ENCODE measurements at places on chromosomes 7 and 10.

- no peak for DNase-seq
Measured at GRCh38 chr10:19592276-19592675, 224.0 kb upstream of the PLXDC2 start.

- DNase-seq, result no peak
Measured at GRCh38 chr10:114473776-114474175, 69.5 kb upstream of the AFAP1L2 start.

DNA sequence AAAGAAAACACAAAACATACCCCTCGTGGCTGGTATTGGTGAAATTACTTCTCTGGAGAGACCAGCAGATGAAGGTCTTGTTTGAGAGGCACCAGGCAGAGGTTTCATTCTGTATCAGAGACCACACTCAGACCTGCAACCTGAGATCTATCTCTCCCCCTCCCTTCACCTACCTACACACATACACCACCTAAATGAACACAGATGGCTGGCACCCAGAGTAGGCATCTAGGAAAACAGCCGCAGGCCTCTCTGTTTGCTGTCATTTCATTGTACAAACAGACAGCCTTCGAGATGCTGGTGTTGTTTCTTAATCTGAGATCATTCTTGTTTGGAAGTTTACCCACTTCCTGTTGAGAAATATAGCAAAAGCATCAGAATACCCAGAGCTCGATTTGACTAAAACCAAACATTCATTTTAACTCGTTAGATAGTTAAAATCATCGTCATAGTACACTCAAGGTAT lies 173.9 kb upstream of the SLC25A13 start:
- no peak for DNase-seq

DNA sequence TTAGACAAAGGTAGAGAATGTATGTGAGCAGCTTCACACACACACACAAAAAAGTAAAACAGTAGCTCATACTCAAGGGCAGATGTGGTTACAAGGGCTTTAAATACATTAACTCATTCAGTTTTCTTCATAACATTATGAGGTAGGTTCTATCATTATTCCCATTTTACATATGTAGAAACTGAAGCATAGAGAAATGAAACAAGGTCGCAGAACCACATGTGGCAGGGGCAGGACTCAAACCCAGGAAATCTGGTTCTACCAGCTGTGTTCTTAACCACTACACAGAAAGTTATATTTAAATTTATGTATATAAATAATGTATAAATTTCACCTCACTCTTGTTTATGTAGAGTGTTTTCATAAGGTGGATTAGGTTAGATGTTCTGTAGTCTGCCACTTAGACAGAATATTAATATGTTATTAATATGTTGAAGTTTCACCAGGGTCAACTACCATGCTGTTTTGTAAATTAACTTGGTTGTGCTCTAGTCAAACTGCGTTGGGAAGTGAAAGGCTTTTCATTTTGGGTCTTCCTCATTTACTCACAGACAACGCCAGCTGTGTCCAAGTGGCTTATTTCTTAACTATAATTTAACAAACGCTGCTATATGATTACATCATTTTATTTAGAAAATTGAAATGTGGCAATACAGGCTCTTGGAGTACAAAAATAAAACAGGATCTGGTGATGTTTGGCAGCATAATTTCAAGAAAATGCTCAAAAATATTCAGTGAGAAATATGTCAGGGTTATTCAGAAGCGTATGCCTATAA lies 138.4 kb downstream of the MDFIC start:
- DNase-seq, result no peak

DNA sequence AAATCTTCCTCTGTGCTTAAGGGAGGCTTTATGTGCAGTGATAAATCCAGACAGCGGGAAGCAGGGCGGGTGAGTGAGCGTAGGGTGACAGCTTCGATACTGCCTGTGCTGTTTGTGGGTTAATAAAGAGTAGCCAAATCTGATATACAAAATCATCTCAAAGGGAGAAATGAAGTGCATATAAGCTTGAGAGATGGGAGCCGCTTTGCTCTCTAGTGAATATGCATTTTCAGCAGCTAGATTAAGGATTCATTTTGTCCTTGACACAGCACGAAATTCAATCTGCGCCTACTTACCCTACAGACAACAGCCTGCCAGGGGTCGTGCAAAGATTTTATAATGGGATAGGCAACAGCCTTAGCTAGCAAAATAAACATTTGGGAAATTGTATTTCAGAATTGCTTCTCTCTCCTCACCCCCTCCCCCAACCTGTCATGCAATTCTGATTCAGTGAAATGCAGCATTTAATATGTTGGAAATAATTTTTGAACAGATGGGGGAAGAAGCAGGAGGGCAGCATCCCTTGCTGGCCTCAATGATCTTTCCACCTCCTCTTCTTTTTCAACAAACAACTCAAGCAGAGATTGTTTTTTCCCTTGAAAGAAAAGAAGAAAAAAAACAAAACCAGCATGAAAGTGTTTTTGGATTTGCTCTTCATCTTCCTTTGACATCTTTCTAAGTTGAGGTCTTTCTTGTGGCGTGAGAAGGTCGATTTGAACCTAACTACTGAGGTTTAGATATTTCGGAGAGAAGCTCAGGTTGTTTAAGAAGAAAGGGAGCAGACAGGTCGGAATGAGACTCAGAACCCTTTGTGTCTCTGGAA lies 117.9 kb downstream of the AOAH start:
- DNase-seq, result no peak

DNA sequence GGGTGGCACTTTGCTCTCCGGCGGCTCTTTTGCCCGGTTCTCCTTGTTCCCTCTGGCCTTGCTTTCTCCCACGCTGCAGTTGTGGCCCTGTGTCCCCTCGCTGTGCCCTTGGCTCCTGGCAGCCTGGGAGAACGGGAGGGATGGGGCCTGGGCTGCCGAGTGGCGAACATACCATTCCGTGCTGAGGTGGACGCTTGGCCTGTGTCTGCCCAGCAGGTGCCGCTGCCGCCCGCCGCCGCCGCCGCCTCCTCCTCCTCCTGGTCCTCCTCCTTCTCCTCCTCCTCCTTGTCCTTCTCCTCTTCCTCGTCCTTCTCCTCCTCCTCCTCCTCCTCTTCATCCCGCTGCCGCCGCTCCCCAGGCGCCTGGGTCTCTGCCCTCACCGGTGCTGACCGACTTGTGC lies 36.0 kb downstream of the AGAP3 start:
- no peak for DNase-seq

- no peak for DNase-seq
Measured at GRCh38 chr7:93178213-93178612, 30.0 kb upstream of the SAMD9L start.

DNA sequence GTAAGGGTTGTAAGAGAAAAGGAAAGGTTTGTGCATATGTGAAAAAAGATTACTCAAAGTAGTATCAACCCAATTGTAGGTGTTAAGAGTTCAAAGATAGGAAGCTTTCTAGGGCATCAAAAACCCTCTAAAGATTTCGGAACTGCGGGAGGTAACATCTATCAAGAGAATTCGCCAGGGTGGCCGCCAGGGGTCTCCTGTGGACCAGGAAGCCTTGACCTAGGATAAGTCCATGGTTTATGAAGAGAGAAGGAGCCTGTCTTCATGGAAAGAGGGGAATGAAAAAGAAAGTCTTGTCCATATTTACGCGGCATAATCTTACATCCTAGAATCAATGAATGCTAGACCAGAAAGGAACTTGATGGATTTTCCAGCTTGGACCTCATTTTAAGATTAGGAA lies 140.7 kb upstream of the CALCR start:
- DNase-seq, result no peak

- DNase-seq, result no peak
Measured at GRCh38 chr10:13882119-13882711, 295.4 kb downstream of the PRPF18 start.

DNA sequence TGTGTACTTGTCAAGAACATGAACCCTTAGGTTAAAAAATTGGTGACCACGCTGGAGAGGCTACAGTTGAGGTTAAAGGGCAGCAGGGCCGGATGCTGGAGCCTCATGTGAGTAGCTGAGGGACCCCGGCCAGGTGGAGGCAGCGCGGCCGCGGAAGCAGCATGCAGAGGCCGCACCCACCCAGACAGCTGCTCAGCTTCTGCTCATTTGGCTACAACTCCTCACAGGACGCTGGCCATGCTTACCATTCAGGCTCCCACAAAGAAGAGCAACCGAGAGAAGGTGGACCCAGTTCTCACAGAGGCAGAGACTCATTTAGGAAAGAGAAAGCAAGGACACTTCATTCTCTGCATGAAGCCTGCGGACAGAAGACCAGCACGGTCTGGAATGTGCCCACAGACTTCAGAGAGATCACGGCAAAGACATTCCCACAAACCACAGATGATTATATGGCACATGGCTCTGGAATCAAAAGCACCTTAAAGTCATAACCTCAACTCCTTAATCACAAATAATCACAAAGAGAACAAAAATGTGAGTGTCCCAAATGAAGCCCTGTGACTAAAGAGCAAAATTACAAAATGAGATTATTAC lies 94.4 kb downstream of the VOPP1 start:
- no peak for DNase-seq

DNA sequence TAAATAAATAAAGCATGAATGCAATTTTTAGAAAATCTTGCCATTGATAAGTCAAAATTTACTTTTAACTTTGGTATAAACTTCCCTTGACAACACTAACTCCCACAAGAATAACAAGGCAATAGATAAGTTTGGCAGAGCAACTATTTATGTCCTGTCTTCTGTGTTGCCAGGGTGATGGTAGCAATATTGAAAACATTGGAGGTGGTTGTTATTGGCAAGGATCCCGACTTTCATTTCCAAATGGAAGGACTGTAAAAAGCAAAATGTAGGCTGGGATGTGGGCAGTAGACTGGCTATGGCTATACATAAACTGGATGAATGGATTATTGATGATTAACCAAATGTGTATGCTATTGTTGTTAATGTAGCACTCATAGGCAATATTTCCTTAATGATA lies 134.9 kb upstream of the CACNA2D1 start:
- DNase-seq, result no peak

DNA sequence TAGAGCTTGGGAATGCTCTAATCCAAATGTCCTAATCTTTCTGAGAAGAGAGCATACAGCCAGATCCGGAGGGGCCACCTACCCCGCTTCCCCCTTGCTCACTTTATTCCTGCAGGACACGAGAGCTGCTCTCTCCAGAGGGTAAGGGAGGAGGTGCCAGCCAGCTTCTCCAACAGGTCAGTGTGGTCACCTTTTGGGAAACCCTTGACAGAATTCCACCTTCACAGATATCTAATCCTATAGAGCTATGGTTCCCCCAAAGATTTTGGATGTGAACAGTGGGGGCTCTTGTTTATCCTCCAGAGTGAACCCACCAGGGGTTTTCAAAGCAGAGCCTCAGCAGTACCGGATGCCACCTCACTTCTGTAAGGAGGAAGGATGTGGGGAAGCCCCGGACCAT lies 34.6 kb upstream of the C10orf90 start:
- DNase-seq, result no peak

DNA sequence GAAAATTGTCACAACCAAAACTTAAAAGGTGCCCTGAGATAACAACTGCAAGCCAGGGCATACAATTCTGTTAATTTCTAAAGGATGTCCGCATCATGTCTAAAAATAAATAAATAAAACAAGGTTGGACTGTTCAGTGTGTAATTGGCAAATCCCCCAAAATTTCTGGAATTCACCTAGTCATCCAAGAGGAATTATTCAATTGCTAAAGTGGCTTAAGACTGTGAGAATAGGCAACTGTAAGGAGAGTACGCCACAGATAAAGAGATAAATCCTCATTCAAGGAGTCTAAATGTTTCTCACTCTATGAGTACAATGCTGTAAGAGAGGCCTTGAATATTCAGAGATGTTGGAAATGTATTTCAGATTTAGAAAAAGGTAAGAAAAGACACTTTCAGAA lies 37.2 kb downstream of the PIK3AP1 start:
- no peak for DNase-seq

GRCh38 chr7:65302883-65303282 lies 70.8 kb upstream of the ZNF92 start:
- DNase-seq, result no peak

DNA sequence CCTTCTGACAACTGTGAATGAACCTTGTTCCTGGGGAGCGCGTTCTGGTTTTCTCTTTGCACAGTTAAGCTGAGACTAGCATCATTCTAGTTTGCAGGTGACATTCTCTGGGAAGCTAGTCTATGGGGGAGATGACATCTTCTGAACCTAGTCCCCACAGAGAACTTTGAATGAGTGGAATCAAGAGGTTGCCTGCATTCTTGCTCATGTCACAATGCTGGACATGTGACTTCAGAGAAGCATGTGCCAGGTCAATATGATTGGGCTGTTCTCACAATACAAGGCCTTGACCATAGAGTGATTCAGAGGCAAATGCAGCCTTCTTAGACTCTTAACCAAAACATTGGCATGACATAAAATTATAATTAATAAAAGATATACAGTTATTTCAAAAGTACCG lies 22.1 kb downstream of the KLLN start:
- no peak for DNase-seq

GRCh38 chr7:45623157-45623556 lies 49.0 kb downstream of the ADCY1 start:
- no peak for DNase-seq

GRCh38 chr10:34890939-34891338 lies 75.8 kb upstream of the PARD3 start:
- no peak for DNase-seq

GRCh38 chr7:69169386-69169785 lies 428.9 kb upstream of the AUTS2 start:
- DNase-seq, result no peak

GRCh38 chr7:55081068-55081467 lies 62.3 kb downstream of the EGFR start:
- no peak for DNase-seq

DNA sequence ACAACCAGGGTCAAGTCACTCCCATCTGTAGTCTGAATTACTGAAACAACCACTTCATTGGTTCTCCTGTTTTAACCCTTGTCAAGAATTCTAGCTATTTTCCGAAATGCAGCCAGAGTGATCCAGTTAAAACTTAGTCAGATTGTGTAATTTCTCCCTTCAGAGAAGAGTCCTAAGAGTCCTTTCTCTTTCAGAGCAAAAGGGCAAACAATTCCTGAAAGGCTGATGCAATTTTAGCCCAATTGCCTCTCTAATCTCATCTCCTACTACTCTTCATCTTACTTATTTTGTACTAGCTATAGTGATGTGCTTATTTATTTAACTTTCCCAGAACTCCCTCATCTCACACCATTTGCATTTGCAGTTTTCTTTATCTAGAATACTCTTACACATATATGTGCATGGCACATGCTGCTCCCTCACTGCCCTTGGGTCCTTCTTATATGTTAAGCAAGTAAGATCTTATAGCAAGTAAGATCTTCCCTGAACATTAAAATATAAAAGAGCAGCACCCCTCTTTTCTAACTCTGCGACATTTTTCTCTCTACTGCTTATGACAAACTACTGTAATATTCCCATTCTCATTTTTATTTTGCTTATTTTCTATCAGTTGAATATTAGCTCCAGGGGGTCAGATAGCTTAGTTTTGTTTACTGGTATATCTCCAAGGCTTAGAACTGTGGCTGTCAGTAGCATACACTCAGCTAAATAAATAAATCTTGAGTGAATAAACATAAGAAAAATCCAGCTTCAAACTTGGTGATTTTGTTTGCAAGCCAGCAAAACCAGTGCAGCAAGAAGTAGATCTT lies 44.6 kb downstream of the HGF start:
- DNase-seq, result no peak

- no peak for DNase-seq
Measured at GRCh38 chr10:121478556-121478955, 119.7 kb downstream of the FGFR2 start.

- no peak for DNase-seq
Measured at GRCh38 chr7:81175275-81175940, 256.6 kb upstream of the SEMA3C start.

- DNase-seq, result no peak
Measured at GRCh38 chr7:68417659-68418058, 1180.6 kb upstream of the AUTS2 start.

All from urinary bladder (tissue), 4 donors.